ENCODE measurements at places on chromosomes 1 and 21. TPM values are rescaled to one million over a fixed set of nuclear protein-coding genes. Genes with fewer than 3 reads are reported as not detected.
A peak's percentile ranks its signal among the peaks of the same experiment; 100 is the strongest.

DNA sequence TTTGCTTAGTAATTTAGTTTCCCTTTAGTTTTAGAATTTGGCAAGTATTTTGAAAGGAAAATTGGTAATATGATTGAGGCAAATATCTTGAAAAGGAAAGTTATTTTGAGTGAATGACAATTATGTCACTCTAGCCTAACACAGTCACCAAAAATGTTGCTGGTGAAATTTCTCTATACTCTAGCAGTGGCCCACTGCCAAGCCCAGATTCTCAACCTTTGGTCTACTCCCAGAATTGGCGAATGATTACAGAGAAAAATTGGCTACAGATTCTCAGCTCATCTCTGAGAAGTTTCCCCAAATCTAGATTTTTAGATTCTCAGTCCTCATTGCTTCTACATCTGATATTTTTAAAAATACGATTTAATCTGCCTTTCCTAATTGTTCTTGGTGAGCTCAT lies 84.9 kb downstream of the PIGK start:
- no peak overlapping the region for H3K27ac ChIP-seq
- H3K4me1 ChIP-seq, result no peaks in the 10 kb centered on the region
- no peaks in the 10 kb centered on the region for H3K27me3 ChIP-seq
- DNase-seq, result no peak

DNA sequence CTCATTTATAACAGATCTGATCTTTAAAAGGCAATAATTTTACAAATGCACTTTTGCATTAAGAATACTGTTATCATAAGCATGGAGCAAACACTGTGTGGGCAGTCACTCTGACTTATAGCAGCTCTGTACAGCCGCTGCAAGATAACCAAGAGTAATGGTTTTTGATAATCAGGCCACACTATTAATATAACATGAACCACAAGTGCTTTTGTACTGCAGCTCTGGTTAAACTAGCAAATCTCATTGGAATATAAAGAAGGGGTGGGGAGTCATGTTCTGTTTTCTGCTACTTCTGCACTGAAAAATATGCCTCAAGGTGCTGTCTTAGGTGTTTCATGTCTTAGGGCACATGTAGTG lies 357.4 kb downstream of the LMO4 start:
- H3K36me3 ChIP-seq, result no peaks in the 10 kb centered on the region
- no peak for DNase-seq
- no peak overlapping the region for H3K27ac ChIP-seq
- no peaks in the 10 kb centered on the region for H3K4me1 ChIP-seq
- no peak overlapping the region for H3K4me3 ChIP-seq

GRCh38 chr1:17427696-17428660 lies 11.5 kb downstream of the RCC2 start:
- no peaks in the 10 kb centered on the region for H3K27me3 ChIP-seq
- H3K4me3 ChIP-seq, result no peak overlapping the region
- H3K36me3 ChIP-seq, result no peaks in the 10 kb centered on the region
- no peaks in the 10 kb centered on the region for H3K4me1 ChIP-seq
- no peak overlapping the region for H3K27ac ChIP-seq
- no peak for DNase-seq

GRCh38 chr1:175597205-175597604 lies 146.2 kb downstream of the TNR start:
- no peak overlapping the region for H3K27ac ChIP-seq
- no peaks in the 10 kb centered on the region for H3K36me3 ChIP-seq
- H3K4me1 ChIP-seq, result no peaks in the 10 kb centered on the region
- H3K4me3 ChIP-seq, result no peak overlapping the region
- H3K27me3 ChIP-seq, result no peaks in the 10 kb centered on the region
- DNase-seq, result no peak

- H3K27ac ChIP-seq, result no peak overlapping the region
- no peaks in the 10 kb centered on the region for H3K4me1 ChIP-seq
- DNase-seq, result peak; percentile 67
Observed at GRCh38 chr1:206581571-206581981, 30.7 kb downstream of the EIF2D start.

DNA sequence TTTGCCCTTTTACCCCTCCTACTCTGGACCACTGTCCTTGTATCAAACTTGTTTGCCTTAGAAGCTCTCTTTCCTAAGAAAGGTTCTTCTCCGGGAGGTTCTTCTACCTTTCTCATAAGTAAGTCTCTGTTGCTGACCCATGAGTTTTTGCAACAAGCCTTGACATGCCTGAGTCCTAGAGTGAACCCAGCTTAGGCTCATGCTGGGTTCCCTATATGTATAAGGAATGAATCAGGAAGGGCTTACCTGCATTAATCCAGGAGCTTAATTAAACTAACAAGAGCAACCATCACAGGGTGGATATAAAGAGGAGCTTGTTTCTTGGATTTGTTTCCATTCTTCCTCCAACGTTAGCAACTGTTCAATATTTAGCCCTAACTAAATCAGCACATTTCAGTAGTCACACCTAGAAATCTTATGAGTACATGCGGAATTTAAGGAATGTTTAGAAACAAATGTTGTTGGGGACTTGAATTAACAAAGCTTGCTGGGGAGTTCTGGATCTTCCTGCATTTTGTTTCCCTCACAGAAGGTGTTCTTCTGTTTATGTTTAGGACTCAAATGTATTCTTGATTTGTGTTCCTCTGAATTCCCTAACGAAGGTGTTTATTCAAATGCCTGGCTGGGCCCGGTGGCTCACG lies 64.3 kb upstream of the RAB3GAP2 start:
- H3K27me3 ChIP-seq, result no peaks in the 10 kb centered on the region
- H3K4me3 ChIP-seq, result no peak overlapping the region
- DNase-seq, result no peak
- H3K36me3 ChIP-seq, result no peaks in the 10 kb centered on the region
- H3K4me1 ChIP-seq, result no peaks in the 10 kb centered on the region
- H3K27ac ChIP-seq, result no peak overlapping the region

DNA sequence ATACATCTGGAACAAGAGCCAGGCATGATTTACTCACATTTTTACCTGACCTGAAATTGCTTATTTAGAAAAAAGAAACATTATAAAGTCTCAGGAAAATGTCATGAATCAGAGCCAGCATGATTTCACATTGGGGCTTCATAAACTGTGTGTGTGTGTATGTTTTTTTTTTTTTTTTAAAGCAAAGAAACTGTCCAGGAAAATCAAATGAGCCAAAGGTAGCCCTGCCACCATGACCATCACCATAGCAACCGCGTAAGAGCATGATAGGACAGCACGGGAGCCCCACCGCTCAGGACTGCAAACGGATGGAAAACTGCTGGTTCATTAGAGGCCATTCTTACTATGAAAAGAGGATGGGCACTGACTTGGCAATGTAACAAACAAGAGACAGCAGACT lies 139.2 kb downstream of the NTMT2 start:
- H3K36me3 ChIP-seq, result no peaks in the 10 kb centered on the region
- H3K27me3 ChIP-seq, result no peaks in the 10 kb centered on the region
- DNase-seq, result no peak
- no peak overlapping the region for H3K27ac ChIP-seq
- H3K4me1 ChIP-seq, result no peaks in the 10 kb centered on the region

- no peaks in the 10 kb centered on the region for H3K4me1 ChIP-seq
- no peak overlapping the region for H3K4me3 ChIP-seq
- no peaks in the 10 kb centered on the region for H3K36me3 ChIP-seq
Observed at GRCh38 chr21:25528515-25528914, 78.8 kb downstream of the MRPL39 start.

CYP4B1 gene
- 3.4 TPM for total RNA-seq

KMO gene
- total RNA-seq, result 2.1 TPM
